Stimulated activated CD4-positive, alpha-beta T cell treated with anti-CD3 and anti-CD28 coated beads, Interleukin-4, amount 100 ng/mL, for 24 hours (primary cell): ENCODE measurements at places on chromosomes 7 and 10.

DNA sequence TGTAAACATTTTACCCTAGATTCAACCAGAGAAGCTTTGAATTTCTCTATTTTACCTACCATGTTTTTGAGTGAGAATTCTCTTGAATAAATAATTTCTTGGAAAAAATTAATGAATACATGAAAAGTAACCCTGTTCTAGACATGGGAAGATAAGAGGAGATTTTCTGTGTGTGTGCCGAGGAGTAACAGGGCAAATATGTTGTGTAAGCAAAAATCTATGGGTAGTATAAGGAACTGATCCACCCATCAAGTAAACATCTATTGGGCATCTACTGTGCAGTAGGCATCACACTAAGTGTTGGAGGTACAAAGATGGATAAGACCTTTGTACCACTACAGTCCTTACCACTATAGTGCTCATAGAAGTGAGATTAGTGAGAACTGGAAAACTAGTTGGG lies 8.2 kb upstream of the NXPH1 start:
- no peak for DNase-seq

GRCh38 chr10:48758411-48758810 lies 73.7 kb downstream of the WDFY4 start:
- no peak for DNase-seq

DNA sequence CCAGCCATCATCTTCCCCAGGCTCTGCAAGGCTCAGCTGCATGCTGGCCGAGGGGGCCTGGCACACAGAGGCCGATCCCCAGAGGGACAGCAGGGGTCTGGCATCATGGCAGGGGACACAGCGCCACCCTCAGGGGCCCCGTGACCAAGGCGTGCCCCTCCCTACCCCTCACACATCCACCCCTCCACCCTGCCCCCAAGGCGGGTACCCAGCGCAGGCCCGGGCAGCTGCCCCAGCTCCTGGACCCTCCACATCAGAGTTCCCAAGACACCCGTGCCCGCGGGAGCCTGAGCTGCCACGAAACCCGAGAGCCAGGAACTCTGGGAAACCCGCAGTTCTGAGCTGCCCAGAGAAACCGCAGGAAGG lies 46.5 kb upstream of the TNRC18 start:
- DNase-seq, result no peak

DNA sequence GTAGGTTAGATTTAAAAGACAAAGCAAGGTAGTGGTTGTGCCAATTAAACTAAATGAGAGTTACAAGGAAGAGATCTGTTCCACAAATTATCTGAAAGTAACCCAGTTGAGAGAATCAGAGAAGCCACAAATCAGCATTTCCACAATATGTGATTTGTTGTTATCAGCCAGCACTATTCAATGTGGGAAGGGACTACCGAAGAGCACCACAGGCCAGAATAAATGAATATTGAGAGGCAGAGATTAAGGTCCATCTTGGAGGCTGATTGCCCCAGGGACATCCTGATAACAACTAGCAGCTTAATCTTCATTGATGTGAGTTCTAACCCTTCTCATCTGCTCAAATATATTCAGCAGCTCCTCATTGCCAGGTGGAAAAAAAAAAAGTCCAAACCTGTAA lies 367.6 kb downstream of the MALRD1 start:
- no peak for DNase-seq

GRCh38 chr7:7707806-7708205 lies 10.6 kb downstream of the RPA3 start:
- no peak for DNase-seq

GRCh38 chr10:117967149-117967650 lies 79.5 kb downstream of the RAB11FIP2 start:
- DNase-seq, result no peak

GRCh38 chr10:117360016-117360415 lies 15.2 kb downstream of the PDZD8 start:
- no peak for DNase-seq

GRCh38 chr7:33757563-33758165 lies 147.7 kb upstream of the BMPER start:
- DNase-seq, result no peak

GRCh38 chr7:137091396-137091795 lies 222.9 kb downstream of the CHRM2 start:
- no peak for DNase-seq
